ENCODE measurements at places on chromosomes 16 and 17.

- DNase-seq: no peak
Observed at GRCh38 chr17:2795441-2796163, 636 bp upstream of the RAP1GAP2 start.

GRCh38 chr16:51868631-51869030 is 678.3 kb downstream of the TOX3 start:
- DNase-seq: no peak

- no peak for DNase-seq
Observed at GRCh38 chr17:55677446-55677845, 45.2 kb downstream of the TMEM100 start.

- no peak for DNase-seq
Observed at GRCh38 chr16:57432989-57433388, 14.2 kb downstream of the CIAPIN1 start.

GRCh38 chr16:2816751-2817339 is at the start of gene PRSS21:
TSS of gene PRSS21 (plus strand) at chr16:2817237. CDS start at chr16:2817269, 32 bp downstream.
- no peak for DNase-seq

GRCh38 chr16:71895679-71896365 is 491 bp downstream of the IST1 start:
- no peak for DNase-seq

DNA sequence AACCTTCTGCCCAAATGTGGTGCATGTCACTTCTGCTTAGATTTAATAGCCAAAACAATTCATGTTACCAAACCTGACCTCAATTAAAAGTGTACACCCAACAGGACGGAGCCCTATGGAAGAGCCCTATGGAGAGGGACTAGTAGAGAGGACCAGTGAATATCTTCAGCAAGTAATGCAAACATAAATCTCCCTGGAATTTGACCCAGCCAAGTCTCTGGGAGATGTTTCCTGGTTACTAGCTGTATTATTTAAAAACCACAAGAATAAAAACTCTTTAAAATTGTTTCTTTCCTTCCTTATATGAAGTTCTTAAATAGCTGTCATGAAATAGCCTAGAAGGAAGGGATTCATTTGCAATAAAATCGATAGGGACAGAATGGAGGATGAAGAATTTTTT is 255.8 kb downstream of the CDH11 start:
- no peak for DNase-seq

DNA sequence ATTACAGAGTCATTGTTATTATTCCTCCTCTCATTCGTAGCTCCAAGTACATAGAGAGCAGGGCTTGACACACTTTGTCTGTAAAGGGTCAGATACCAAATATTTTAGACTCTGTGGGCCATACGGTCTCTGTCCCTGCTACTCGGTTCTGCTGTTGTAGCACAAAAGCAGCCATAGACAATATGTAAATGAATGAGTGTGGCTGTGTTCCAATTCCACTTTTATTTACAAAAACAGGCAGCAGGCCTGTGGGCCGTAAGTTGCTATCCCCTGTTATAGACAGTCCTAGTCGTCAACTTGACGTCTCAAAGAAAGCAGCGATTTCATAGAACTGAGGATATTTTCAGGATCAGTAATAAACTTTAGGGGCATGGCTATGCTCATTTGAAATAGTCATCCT is 161.6 kb downstream of the MSI2 start:
- no peak for DNase-seq

DNA sequence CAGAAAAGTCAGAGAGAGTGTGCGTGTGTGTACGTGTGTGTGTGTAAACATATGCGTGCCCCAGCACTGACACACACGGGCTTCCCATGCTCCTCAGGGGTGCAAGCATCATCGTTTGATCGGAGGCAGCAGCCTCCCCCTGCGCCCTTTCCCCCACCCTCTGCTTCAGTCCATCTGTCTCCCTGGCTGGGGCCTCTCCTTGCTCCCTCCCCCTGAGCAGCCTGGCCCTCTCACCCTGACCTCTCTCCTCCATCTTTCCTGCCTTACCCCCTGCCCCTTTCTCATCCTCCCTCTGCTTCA is 4.4 kb downstream of the STX1B start:
- DNase-seq: no peak

DNA sequence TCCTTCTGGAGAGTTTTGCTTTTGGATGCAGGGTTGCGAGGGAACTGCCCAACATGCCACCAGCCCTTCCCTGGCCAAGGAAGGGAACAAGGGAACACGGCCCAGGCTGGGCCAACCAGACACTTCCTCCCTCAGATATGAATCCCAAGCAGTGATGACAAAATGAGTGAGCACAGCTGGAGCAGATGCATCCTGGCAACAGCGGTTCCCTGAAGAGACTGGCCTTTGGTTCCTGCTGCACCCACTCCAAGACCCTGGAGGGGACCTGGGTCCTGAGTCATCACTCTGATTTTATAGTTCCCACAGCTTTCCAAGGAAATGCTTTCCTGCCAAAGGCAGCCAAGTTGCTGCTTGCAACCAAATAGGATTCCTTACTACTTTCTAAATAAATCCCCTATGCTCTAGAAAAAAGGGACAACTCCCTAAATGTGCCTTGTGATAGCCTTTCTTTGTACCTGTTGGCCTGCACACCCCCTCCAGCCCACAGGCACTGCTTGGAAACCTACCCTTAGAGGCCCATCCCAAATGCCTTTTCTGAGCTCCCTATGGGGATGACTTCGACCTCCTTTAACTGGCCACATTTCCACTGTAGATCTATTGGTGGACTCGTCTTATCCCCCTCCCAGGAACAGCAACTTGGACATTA is 5.3 kb downstream of the ST3GAL2 start:
- DNase-seq: no peak

- DNase-seq: no peak
Observed at GRCh38 chr16:67190448-67191399, 788 bp upstream of the EXOC3L1 start.

GRCh38 chr17:55295411-55296170 is 30.8 kb downstream of the HLF start:
- peak; percentile 41 for DNase-seq

GRCh38 chr17:28325211-28325610 is 6.2 kb downstream of the TMEM97 start:
- DNase-seq: no peak

GRCh38 chr16:83059237-83059636 is 432.5 kb downstream of the CDH13 start:
- no peak for DNase-seq

DNA sequence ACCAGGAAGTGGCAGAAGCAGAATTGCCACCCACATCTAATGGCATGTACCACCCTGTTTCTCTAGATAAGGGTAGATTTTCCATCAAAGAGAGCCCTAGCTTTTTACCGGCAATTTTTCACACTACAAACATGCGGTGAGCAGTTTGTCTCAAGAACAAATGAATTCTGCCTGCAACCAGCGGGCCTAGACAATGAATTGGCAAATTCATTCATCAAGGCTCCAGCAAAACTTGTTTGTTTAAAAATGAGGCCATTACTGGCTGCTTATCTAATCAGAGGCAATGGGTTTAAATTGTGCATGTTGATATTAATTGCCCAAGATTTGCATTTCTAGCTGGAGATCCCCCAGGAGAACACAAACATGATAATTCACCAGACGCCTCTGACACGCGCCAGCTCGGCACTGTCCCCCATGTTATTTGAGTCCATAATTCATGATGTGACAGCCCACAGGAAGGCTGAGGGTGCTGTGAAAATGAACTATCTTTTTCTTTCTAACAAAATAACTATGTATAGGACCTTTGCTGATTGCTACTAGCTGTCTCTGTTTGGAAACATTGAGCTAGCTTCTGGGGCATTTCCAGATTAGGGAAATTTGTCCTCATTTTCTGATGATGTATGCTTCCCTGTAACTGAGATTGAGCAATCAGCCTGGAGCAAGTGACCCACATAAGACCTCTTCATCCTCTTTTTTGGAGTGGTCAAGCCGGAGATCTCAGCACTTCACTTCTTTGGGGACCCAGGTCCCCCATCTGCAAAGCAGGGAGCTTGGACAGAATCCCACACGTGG is 80.8 kb downstream of the CNGB1 start:
- DNase-seq: peak; percentile 41

- DNase-seq: no peak
Observed at GRCh38 chr17:8488491-8488890, 52.8 kb downstream of the NDEL1 start.

- DNase-seq: no peak
Observed at GRCh38 chr17:13462146-13462545, 139.6 kb downstream of the HS3ST3A1 start.

All from tibial nerve (tissue), 4 donors.